ENCODE measurements at places on chromosomes 2 and 18. TPM values are rescaled to one million over a fixed set of nuclear protein-coding genes. Genes with fewer than 3 reads are reported as not detected.

DNA sequence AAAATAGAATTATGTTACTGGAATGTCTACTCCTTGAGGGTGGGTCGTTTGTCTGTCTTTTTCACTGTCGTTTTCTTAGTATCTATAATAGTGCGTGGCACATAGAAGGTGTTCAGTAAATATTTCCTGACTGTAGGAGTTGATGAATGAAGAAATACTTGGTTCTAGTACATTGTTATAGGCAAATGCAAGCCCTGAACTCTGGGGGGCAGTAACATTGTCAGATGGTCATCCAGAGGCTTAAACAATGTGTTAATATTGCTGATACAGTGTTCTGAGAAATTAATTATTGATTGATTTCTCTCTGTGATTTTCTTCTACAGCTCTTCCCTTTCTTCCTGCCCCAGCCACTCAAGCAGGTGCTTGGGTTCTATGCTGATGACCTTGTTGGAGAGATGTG lies 24.4 kb upstream of the THOC1 start:
- no peak for DNase-seq

GRCh38 chr2:20625491-20626391 lies 25.2 kb downstream of the HS1BP3 start:
- DNase-seq: no peak

Gene CHRND
- not detected for total RNA-seq

Gene KCNJ13
- total RNA-seq: not detected

Gene ASIC4
- total RNA-seq: under 0.01 TPM

DNA sequence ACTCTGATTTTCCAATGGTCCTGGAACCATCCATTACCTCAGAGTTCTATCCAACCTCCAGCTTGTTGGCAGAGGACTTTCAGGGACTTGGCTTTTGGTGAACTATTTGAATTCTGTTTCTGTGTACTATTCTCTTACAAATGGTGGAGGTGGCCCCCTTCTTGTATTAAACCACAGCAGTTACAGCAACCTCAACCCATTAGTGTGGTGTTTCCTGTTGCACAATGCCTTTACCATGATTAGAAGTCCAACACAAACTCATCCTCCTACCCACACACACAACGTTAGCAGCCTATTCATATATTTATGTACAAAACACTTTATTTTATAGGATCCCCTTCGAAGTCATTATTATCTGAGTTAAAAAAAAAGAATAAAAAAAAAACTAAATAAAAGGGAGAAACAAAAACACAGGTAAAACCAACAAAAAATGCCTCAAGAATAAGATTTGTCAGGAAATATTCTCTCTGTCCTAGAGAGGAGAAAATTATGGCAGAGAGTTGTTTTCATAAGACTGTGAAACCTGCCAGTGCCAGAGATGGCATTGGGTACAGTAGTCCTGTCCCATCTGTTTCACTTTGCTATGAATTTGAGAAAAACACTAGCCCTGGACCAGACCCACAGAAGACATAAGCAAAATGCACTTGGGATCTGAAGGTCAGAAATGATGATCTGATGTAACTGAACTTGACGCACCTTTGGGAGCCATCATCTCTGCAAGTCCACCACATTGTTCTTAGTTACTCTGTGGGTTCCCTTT lies 1896.0 kb upstream of the PIK3C3 start:
- DNase-seq: no peak
